ENCODE measurements at places on chromosomes 11 and 22.

DNA sequence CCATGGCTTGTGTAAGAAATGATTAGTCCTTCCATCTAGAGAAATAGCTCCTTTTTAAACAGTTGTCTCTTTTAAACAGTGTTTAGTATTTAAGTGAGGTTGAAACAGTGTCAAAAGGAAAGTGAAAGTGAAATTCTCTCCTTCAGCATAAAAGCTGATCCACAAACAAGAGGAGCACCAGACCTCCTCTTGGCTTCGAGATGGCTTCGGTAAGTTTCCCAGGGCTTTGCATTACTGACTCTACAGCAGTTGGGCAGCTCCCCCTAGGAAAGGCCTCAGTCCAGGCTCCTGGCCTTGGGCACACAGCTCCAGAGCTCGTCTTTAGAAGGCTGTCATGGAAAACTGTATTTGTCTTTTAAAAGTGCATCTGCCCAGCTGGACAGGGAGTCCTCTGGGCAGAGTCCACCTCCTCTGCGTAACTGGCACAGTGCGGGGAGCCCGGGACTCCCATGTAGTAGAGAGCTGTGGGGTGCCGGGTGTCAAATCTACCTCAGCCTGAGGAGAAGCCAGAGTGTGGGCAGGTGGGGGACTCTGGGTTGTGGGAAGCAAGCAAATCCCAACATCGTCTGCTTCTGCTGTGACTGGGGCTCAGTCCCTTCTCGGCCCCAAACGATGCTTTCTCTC lies at the start of gene PLAAT4:
PLAAT4 (plus strand) TSS at position 140 of the 624 bp plus-strand sequence; CDS start at position 201, 61 bp downstream.
- DNase-seq, result peak; percentile 86

DNA sequence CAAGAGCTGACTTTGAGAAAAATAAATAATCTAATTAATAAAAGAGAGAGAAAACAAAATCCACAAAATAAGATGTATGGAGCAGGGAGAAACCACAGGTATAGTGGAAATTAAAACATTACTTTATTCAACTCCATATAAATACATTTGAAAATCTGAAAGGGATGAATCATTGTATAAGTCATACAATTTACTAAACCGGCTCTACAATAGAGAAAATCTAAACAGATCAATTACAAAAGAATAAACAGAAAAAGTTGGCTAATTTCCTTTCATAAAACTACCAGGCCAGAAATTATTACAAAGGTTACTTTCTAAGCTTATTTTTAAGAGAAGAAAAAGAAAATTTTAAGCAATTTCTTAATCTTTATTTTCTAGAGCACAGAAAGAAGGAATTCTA lies 51.3 kb upstream of the DRD2 start:
- no peak for DNase-seq

- no peak for DNase-seq
These were observed 71.2 kb upstream of the GDPD4 start for GRCh38 chr11:77372726-77373125.

DNA sequence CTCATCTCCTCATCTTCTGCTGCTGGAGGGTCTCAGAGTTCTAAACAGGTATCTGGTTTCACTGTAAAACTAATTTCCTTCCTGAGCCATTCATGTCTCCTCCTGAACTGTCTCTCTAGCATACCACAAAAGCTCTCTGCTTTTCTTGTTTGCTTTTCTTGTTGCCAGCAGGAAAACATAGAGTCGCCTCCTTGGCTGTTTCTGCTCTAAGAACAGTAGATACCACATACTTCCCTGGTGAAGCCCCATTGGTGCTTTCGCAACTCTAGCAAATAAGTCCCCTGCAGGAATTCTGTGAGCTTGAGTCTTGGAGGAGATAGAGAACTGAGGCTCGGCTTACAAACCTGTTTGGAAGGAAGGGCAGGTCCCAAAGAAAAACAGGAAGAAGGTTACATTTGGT lies 7.0 kb downstream of the DIXDC1 start:
- DNase-seq, result no peak

GRCh38 chr11:47791774-47792430 lies 24.8 kb upstream of the FNBP4 start:
- DNase-seq, result no peak

- DNase-seq, result no peak
These were observed at the start of gene DDI1 for GRCh38 chr11:104036588-104036987. Gene DDI1, plus strand, starts transcription at chr11:104036640. Its CDS starts 183 bp downstream, at chr11:104036823.

DNA sequence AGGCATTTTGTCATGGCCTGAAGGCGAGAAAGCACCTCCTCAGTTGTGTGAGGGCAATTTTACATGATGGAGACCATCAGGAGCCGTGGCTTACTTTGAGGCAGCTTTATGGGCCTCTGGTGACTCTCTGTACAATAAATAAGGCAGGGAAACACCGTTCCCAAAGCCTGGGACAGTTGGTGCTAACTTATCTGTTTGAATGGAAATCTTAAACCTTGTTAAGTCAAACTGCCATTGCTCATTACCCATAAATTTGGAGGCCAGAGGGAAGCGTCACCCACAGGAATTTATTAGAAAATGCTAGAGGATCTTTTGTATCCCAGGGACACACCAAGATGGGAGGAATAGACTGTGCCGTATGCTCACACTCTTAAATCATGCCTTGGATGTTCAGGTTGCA lies 1156.9 kb downstream of the BRD1 start:
- DNase-seq, result no peak

GRCh38 chr11:68271023-68271780 lies 571 bp downstream of the C11orf24 start:
- DNase-seq, result peak; percentile 67

DNA sequence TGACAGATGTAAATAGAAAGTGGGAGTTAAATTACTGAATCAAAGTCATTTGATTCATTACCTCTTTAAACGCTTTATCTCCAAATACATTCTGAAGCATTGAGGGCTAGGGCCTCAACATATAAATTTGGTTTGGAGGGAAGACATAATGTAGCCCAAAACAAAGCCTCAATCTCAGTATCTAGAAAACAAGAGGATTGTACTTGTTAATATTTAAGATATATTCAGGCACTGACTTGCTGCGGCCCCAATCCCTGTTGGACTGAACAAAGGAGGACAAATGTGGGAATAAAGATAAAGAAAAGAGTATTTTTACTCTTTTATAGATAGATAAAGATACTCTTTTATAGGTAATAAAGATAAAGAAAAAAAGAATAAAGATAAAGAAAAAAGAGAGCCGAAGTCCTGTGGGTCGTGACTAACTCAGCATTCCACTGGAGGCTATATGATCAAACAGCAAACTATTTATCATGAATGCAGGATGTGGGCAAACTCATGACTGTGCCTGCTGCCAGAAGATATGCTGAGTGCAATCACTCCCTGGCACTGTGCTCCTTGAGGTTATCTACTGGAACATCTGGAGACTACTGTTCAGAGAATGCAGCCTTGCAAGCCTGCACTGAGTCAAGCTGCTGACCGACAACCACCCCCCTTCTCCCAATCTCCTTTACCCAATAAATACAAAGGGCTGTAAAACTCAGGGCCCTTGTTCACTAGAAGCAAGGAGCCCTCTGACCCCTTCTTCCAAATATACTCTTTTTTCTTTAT lies 6.9 kb downstream of the OR10V1 start:
- no peak for DNase-seq

GRCh38 chr11:131467645-131468394 lies 97.4 kb downstream of the NTM start:
- DNase-seq, result no peak

GRCh38 chr11:122076512-122077120 lies 39.4 kb downstream of the BLID start:
- DNase-seq, result peak; percentile 82

DNA sequence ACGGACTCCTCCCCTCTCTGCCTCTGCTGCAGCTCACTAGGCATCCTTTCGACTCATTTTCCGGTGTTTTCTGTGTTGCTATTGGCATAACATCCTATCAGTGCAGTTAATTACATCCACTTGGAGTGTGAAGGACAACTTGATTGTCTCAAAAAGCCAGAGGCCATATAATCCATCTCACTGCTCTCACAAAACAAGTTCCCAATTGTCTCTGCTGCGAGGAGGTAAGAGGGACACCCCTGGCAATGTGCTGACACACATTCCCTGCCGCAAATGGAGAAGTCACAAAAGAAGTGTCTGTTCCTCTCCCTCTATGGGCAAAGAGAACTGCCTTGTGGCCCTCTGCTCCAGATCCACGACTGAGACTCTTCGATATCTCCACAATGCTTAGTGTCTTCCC lies 618.4 kb downstream of the OPCML start:
- no peak for DNase-seq

DNA sequence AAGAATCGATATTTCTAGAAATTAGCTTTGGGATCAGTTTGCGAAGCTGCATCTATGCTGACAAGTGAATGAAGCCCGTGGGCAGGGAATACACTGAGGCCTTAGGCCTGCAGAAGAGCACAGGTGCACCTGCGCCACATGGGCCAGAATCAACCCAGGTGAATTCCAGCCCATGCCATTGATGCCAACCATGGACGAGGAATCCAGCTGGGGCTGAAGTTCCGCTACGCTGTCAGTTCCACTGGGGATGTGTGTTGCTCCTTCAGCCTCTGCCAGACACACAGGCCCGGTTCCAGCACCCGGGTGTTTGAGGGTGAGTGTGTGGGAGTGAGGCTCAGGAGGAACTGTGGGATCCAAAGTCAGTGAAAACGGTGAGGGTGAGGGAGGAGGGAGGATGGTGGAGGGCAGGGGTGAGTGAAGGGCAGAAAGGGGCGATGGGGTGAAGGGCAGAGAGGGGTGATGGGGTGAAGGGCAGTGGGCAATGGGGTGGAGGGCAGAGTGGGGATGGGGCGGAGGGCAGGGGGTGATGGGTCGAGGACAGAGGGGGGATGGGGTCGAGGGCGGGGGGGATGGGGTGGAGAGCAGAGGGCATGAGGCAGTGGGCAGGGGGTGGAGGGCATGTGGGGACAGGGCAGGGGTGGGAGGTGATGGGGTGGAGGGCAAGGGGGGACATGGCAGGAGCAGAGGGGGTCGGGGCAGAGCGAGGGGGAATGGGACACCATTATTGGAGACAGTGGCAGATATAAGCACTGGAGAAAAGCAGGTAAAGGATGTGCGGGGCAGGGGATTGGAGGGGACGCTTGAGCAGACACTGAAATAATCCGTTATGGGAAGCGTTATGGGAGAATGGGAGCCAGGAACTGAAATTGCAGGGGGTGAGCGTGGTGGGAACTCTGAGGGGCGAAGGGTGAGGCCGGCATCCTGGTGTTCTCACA lies 931.6 kb downstream of the BRD1 start:
- DNase-seq, result no peak

DNA sequence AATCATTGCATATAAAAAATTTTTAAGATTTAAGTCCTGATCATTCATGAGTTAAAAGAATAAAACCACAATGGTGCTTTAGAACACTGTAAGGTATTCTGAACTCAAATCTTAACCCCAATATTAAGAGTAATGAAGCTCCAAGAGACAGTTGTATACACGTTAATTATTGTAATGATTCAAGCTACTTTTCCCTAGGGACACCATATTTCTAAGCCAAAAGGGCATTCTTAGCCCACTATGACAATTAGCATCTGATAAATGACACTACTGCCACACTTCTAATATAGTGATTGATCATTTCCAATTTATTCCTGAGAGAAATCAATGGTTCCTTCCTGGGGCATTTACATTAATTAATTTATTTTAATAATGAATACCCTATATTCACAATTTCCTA lies 21.7 kb downstream of the FANCF start:
- DNase-seq, result no peak

GRCh38 chr11:74471037-74471436 lies 3.7 kb upstream of the KCNE3 start:
- DNase-seq, result no peak

GRCh38 chr11:65152122-65152521 lies 17.8 kb upstream of the SYVN1 start:
- no peak for DNase-seq

GRCh38 chr11:77789731-77790476 lies 30.6 kb downstream of the RSF1 start:
- no peak for DNase-seq
